ENCODE measurements at places on chromosomes 3 and 15.

- no peak for DNase-seq
Measured at GRCh38 chr3:112132975-112133448, at the start of gene GCSAM. TSS of gene GCSAM (minus strand) at chr3:112133248. CDS start at chr3:112133120, 128 bp downstream.

DNA sequence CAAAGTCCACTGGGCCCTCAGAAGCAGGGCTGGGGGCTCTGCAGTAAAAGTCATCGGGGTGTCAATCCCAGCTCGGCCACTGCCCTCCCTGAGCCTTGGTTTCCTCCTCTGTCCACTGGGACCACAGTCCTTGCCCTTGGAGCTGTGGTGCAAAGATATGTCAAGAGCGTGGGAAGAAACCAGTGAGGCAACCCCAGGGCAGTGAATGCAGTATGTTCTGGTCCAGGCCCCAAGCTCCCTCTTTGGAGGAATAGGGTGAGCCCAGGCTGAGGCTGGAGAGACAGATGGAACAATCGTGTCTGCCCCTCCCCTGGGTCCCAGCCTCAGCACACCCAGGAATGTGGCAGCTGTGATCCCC, 779 bp downstream of the GRIP2 start:
- no peak for DNase-seq

- no peak for DNase-seq
Measured at GRCh38 chr3:65538101-65538500, 500.6 kb downstream of the MAGI1 start.

DNA sequence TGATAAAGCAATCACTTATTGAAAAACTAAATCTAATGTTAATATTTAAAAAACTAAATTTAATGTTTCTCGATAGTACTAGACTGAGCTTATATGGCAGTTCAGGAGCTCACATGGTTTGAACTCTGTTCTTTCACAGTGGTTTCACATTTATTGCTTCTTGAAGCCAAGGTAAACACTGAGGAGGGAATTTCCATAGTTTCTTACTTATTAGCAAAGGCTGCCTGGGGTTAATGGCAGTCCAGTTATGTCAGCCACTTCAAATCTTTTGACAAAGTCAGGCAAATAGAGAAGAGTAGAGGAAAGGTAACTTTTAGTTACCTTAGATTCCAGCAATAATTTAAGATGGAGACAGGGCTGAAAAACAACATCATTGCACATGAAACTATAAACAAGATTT, 831.5 kb downstream of the ROBO2 start:
- no peak for DNase-seq

All from activated naive CD4-positive, alpha-beta T cell (primary cell).